ENCODE measurements at places on chromosomes 5 and 9.

GRCh38 chr5:163244445-163244987 lies 192.9 kb upstream of the CCNG1 start:
- DNase-seq: no peak

GRCh38 chr5:172645271-172646055 lies 4.4 kb downstream of the NEURL1B start:
- DNase-seq: peak; percentile 28

GRCh38 chr9:5764130-5764868 lies 68.6 kb downstream of the ERMP1 start:
- no peak for DNase-seq

- no peak for DNase-seq
These were observed 40.7 kb downstream of the F2RL2 start for GRCh38 chr5:76582230-76583162.

- DNase-seq: no peak
These were observed 10.5 kb upstream of the GDNF start for GRCh38 chr5:37850226-37850865.

- no peak for DNase-seq
These were observed 35.3 kb downstream of the ABCA1 start for GRCh38 chr9:104892701-104893100.

GRCh38 chr5:60687927-60688720 lies 11.8 kb downstream of the DEPDC1B start:
- no peak for DNase-seq

GRCh38 chr5:149493316-149493715 lies 57.9 kb downstream of the CSNK1A1 start:
- no peak for DNase-seq

GRCh38 chr9:35758475-35759050 lies 4.5 kb upstream of the MSMP start:
- DNase-seq: no peak

DNA sequence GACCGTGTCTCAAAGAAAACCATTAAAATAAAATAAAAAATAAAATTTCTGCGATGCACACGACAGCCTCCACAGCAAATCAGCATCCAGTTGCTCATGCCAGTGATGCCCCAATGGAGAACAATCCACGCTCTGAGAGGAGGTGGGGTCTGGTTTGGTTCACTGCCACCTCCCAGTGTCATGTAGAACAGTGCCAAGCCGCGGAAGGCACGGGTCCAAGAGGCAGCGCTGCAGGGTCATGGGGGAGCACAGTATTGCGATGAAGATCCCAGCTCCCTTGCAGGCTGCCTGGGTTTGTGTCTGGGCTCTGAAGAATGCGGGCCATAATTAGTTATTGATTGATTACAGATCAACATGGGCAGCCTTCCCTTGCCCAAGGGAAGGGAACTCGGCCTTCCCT lies 6.1 kb upstream of the CACFD1 start:
- DNase-seq: no peak

DNA sequence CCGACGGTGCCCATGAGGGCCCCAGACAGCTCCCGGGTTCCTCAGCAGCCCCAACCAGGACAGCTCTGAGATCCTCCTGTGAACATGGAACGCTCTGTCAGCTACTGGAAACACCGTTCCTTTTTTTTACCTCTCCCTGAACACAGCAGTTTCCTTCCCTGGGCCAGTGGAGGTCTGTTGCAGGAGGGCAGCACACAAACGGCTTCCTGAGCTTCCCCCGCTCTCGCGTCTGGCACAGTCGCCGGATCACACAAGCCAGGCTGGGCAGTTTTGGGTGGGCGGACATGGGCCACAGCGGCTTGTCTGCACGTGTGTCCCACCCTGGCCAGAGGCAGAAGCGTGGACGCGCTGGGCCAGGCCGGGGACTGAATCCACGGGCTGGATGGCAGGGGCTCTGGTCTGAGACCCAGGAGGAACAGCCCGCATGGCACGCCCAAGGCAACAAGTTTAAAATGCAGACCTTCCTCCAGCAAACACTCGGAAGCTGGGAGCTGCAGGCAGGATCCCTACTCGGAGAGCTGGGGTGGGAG lies 106.8 kb upstream of the SARDH start:
- no peak for DNase-seq

GRCh38 chr9:1200847-1201251 lies 150.7 kb downstream of the DMRT2 start:
- DNase-seq: no peak

- no peak for DNase-seq
These were observed 38.4 kb downstream of the EXOC3 start for GRCh38 chr5:481347-481746.

DNA sequence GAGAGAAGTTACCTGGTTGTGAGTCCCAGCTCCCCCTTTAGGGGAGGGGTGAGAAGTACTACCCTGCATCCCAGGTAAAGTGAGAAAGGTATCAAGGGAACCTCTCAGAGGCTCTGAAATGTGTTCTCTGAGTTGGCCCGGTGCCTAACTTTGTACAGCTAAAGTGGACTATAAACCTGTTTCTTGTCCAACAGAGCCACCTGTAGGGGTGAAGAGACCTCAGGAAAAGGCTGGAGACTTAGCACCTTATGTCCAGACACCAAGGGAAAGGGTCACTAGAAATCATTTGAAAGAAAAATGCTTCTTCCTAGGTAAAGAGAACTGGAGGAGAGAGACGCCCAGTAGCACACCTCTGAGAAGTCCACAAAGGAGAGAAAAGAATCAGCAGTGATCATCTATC lies 108.3 kb upstream of the KIF2A start:
- DNase-seq: no peak

- DNase-seq: no peak
These were observed 584.3 kb upstream of the KLF4 start for GRCh38 chr9:108073823-108074222.

DNA sequence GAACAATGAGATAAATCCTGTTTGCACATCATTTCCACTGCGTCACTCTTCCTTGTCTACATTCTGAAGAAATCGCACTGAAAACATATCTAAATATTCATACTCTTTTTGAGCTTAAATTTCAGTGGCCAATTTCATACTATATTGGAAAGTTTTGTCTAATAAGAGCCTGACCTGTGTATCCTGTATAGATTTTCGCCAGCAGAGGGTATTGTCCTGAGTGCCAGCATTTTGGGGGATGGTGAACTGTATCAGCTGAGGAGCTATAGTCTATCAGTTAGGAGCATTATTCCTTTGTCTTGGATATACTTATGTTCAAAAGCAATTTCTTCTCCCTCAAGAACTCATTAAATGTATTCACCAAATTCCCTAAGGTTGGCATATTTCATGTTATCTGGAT lies 102.3 kb downstream of the SEMA6A start:
- DNase-seq: no peak

DNA sequence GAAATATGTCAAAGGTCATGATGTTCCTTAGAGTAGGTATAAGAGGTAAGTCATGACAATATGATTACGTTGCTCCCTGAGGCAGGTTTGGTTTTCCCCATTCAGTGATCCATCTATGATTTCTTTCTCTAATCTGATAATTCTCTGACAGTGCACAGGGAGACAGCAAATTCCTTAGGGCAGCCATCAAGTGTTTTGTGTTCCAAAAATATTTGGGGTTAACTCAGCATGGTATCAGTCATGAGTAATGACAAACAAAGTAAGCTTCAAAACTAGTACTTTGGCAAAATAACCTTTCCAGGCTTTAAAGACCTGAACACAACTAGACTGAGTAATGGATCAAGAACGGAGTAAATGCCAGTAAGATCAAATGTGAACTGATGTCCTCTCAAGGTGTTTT lies 55.3 kb upstream of the SPATA31E1 start:
- no peak for DNase-seq

GRCh38 chr9:122158202-122158601 lies 1.4 kb downstream of the NDUFA8 start:
- no peak for DNase-seq

All from aorta (tissue), 5 donors.